ENCODE measurements at places on chromosomes 12 and 14.

GRCh38 chr12:107558141-107558815 is 127.3 kb upstream of the PWP1 start:
- no peak for DNase-seq

- peak; percentile 41 for DNase-seq
Observed at GRCh38 chr14:99753225-99754140, 39.7 kb upstream of the EML1 start.

DNA sequence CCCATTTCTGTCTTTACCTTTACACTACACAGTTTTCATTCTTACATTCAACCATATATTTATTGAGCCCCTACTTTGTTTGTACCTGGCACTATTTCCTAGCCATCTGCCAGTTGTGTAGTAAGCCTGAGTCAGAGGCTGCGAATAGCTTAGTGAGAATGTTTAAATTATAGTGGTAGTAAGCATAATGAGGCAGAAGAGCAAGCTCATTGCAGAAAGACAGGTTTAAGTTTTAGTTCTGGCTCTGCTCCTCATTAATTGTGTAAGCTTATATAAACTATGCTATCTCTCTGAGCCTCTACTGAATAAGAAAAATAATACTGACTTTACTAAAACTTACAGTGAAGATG is 123.5 kb downstream of the NAV3 start:
- peak; percentile 16 for DNase-seq

GRCh38 chr12:25806271-25806670 is 152.2 kb upstream of the RASSF8 start:
- no peak for DNase-seq

DNA sequence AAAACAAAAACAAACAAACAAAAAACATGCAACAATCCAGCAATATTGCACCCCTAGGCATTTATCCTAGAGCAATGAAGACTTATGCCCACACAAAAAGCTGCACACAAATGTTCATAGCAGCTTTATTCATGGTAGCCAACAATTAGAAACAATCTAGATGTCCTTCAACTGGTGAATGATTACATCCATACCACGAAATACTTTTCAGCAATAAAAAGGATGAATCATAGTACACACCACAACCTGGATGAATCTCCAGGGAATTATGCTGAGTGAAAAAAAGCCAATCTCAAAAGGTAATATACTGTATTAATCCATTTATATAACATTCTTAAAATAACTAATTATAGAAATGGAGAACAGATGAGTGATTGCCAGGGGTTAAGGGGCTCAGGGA is 14.5 kb upstream of the GPR162 start:
- no peak for DNase-seq

DNA sequence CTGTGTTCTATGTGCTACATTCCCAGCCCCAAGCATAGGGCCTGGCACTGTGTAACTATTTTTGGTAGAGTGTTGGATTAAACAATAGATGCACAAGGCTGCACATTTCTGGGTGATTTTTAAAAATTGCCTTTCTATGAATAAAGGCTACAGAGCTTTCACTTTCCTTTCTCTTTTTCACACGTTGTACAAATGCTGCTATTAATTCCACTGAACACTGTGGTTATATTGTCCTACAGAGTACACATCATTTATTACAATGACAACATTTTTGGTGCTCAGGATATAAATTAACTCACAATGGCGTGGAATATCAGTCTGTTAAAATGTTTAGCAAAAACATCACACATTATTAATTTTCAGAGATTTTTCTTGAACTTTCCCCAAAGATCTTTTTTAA is 3.6 kb upstream of the EML1 start:
- no peak for DNase-seq

- no peak for DNase-seq
Observed at GRCh38 chr12:64716371-64716770, 42.8 kb downstream of the GNS start.

GRCh38 chr12:29008786-29009185 is 140.3 kb upstream of the FAR2 start:
- DNase-seq, result no peak

- no peak for DNase-seq
Observed at GRCh38 chr12:104712477-104712876, 245.6 kb downstream of the SLC41A2 start.

GRCh38 chr12:46442239-46442638 is 69.7 kb upstream of the SLC38A2 start:
- peak; percentile 61 for DNase-seq

All from dermis blood vessel endothelial cell (primary cell).